Keratinocyte (primary cell): ENCODE measurements at places on chromosomes 6 and 20.

DNA sequence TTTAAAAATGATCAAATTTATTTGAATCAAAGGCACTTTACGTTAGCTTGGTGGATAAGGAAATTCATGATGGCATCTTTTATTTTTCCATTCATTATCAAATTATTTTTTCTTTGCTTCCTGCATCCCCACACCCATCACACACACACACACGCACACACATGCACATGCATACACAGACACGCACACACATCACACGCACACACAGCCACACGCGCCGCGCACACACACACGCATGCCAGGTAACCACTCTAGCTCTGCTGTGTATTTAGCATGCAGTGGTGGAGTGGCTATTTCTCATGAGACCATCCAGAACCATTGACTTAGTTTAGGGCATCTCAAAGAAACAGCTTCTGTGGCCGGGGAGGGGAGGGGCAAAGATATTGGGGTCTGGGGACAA, 47.0 kb downstream of the GNAS start:
- H3K4me3 ChIP-seq: no peak overlapping the region
- peaks cover 41% of the 10 kb centered on the region for H3K36me3 ChIP-seq
- H3K4me1 ChIP-seq: peaks cover 11% of the 10 kb centered on the region
- H3K27ac ChIP-seq: no peak overlapping the region
- H3K27me3 ChIP-seq: no peaks in the 10 kb centered on the region

- no peaks in the 10 kb centered on the region for H3K27me3 ChIP-seq
- peak overlapping the region; percentile 80 for H3K27ac ChIP-seq
- peaks cover 26% of the 10 kb centered on the region for H3K36me3 ChIP-seq
- no peak for DNase-seq
Observed at GRCh38 chr20:33373735-33374605, 27.3 kb downstream of the CDK5RAP1 start.

DNA sequence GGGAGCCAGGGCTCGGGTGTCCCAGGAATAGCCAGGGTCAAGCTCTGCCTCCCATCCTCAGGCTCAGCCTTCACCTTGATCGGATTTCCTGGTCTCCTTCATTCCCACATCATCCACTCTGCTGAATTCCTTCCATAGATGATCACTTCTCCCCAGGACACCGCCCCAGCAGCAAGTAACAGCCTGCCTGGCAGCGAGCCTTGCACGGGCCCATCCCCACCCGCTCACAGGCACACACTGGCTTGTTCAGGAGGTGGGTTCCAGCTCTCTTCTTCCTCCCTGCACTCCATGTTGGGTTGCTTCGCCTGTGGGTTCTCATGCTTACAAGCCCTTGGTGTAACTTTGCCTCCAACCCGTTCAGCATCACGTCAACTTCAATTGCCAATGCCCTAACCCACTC, 113.0 kb upstream of the IYD start:
- DNase-seq: no peak
- no peaks in the 10 kb centered on the region for H3K36me3 ChIP-seq
- peak overlapping the region; percentile 100 for H3K27ac ChIP-seq
- peak overlapping the region; percentile 58 for H3K4me3 ChIP-seq

- no peaks in the 10 kb centered on the region for H3K4me1 ChIP-seq
- no peak overlapping the region for H3K27ac ChIP-seq
- no peak overlapping the region for H3K4me3 ChIP-seq
- H3K27me3 ChIP-seq: no peaks in the 10 kb centered on the region
- DNase-seq: no peak
Observed at GRCh38 chr6:134888316-134888715, 61.6 kb downstream of the ALDH8A1 start.
